ENCODE measurements at places on chromosomes 12 and 14. TPM values are rescaled to one million over a fixed set of nuclear protein-coding genes. Genes with fewer than 3 reads are reported as not detected.

Gene SLC6A15
- 7.7 TPM for total RNA-seq

Gene KRT2
- not detected for total RNA-seq

Gene ADGRD1
- total RNA-seq = 0.26 TPM

Gene P2RX2
- not detected for total RNA-seq

Gene TMCC3
- 4.8 TPM for total RNA-seq

Gene IL22
- total RNA-seq = not detected

Gene CLECL1
- total RNA-seq = not detected

Gene OR6C2
- not detected for total RNA-seq

Gene C1QL4
- not detected for total RNA-seq

Gene CCDC197
- total RNA-seq = not detected

Gene RFX4
- total RNA-seq = not detected

Gene ASCL1
- total RNA-seq = not detected

Data from dermis microvascular lymphatic vessel endothelial cell (primary cell).